Dermis microvascular lymphatic vessel endothelial cell (primary cell): ENCODE measurements at places on chromosomes 12 and 14. TPM values are rescaled to one million over a fixed set of nuclear protein-coding genes. Genes with fewer than 3 reads are reported as not detected.

The PITPNM2 gene
- total RNA-seq: 4.0 and 4.6 TPM in 2 replicates

The WNK1 gene
- total RNA-seq: 97.7 and 185 TPM in 2 replicates

The RPS6KL1 gene
- 5.6 and 6.6 TPM in 2 replicates for total RNA-seq

The PFKM gene
- total RNA-seq: 36.3 and 45.3 TPM in 2 replicates

The ALX1 gene
- not detected in 2 replicates for total RNA-seq

The IRF2BPL gene
- total RNA-seq: 7.6 and 8.2 TPM in 2 replicates

The BDKRB2 gene
- total RNA-seq: under 0.01 and 0.26 TPM in 2 replicates

The STYK1 gene
- total RNA-seq: 3.2 and 6.7 TPM in 2 replicates

The PROX2 gene
- not detected in 2 replicates for total RNA-seq

The KTN1 gene
- total RNA-seq: 95.2 and 111 TPM in 2 replicates

The BCAT1 gene
- 97.5 and 186 TPM in 2 replicates for total RNA-seq

The INHBC gene
- total RNA-seq: not detected in 2 replicates

The TMEM132C gene
- not detected in 2 replicates for total RNA-seq

The PALS1 gene
- total RNA-seq: 24.1 and 27.8 TPM in 2 replicates

The KRT74 gene
- total RNA-seq: not detected in 2 replicates

The REM2 gene
- under 0.01 TPM in 1 of 2 replicates, not detected in the other for total RNA-seq

The DEPDC4 gene
- total RNA-seq: 0.13 and 0.26 TPM in 2 replicates

The NYNRIN gene
- total RNA-seq: 3.3 and 4.2 TPM in 2 replicates

The FUT8 gene
- total RNA-seq: 7.8 and 9.5 TPM in 2 replicates

The CHPT1 gene
- total RNA-seq: 18.2 and 27.4 TPM in 2 replicates

The OAS1 gene
- 29.0 and 33.4 TPM in 2 replicates for total RNA-seq

The TAS2R50 gene
- 1.2 and 1.8 TPM in 2 replicates for total RNA-seq

The NFKBIA gene
- 76.6 and 118 TPM in 2 replicates for total RNA-seq
